KG1 (cell line): ENCODE measurements at places on chromosomes 2 and 18.

GRCh38 chr2:3293221-3293620 lies 84.4 kb downstream of the EIPR1 start:
- no peak for DNase-seq

DNA sequence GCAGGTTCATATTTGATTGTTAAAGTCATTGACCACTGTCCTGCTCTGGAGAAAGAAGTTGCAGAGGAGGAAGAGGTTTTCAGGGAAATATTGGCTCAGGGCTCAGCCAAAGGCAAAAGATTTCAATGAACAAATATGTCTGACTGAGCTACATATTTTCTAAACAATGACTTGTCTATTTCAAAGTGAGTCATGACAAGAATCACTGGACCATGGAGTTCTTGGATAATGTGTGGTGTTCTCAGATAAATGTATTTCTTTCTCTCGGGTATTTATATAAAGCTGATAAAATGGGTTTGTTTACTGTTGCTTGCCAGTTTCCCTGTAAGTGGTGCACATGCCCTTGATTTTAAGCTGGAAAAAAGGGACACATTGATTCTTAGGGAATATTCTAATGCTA lies 34.3 kb upstream of the RMP24 start:
- DNase-seq, result no peak

DNA sequence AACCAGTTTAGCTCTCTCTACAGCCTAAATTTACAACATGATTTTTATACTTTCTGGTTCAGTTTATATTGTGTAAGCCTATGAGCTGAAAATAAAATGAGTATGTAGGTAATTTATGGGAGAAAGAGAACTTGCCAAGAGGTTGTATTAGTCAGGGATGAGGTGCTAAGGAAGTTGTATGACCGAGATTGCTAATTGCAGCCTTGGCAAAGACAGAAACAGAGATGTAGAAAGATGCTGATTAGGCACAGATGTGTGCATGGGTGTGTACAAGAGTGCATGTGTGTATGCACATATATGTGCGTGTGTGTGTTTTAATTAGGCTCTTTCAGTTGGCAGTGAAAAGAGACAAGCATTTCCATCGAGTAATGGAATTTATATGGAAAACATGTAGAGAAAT lies 213.9 kb downstream of the FBXO15 start:
- DNase-seq, result no peak

- DNase-seq, result no peak
Measured at GRCh38 chr2:15058015-15058720, 425.7 kb downstream of the LRATD1 start.

GRCh38 chr2:20381457-20381856 lies 30.8 kb upstream of the PUM2 start:
- DNase-seq, result no peak

DNA sequence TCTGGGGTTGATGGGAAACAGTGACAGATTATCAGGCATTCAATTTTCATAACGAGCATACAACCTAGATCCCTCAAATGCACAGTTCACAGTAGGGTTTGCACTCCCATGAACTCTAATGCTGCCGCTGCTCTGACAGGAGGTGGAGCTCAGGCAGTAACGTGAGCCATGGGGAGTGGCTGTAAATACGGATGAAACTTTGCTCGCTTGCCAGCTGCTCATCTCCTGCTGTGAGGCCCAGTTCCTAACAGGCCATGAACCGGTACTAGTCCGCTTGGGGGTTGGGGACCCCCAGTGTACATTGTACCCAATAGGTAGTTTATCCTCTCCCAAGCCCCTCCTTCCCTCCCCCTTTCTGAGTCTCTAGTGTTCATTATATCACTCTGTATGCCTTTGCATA lies 94.6 kb downstream of the PTH2R start:
- no peak for DNase-seq

DNA sequence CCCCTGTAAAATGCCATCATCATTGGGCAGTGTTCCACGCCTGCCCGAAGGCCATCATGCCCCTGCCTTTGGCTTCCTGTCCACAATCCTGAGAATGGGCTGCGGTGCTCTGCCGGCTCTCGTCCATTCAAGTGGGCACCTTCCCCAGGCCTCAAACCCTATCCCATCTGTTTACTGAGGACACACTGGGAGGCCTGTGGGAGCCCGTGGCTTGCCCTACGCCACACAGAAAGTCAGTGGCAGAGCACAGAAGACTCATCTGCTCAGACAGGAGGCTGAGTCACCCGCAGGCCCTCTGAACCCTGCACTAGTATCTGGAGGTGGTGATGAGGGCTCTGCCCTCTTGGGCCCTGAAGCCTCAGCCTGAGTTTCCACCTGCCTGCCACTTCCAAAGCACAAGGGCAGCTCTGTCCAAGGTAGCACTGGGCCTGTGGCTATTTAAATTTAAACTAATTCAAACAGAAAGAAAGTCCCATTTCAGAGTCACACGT lies 19.1 kb upstream of the ANKRD53 start:
- no peak for DNase-seq

DNA sequence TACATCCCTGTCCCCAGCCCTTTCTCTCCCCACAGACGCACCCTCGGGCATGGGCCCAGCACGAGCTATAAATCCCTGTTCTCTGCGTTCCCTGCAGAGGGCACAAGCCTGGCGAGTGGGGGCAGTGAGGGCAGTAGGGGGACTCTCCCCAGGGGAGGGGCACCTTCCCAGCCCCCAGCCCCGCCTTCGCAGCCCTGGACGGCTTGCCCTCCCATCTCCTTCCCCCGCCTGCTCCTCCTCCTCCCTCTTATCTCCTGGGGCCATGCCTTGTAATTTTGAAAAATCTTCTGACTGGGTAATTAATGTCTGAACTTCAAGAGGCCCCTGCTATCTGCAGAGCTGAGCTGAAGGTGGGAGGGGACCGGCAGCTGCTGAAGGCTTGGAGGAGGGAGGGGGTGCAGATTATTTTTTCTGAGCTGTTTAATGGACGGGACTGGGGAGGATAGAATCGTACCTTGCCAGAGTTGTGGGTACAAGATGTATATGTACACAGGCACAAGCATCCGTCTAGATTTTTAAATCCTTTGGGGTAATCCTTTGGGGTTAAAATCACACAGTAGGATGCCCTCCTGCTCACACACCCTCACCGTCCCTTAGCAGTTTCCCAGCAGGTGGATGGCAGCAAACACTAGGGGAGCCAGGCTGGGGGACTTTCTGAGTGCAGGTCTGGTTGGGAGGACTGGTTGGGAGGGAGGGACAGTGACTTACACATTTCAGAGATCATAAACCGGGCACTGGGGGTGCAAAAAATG lies 121.9 kb downstream of the SMAD7 start:
- no peak for DNase-seq

DNA sequence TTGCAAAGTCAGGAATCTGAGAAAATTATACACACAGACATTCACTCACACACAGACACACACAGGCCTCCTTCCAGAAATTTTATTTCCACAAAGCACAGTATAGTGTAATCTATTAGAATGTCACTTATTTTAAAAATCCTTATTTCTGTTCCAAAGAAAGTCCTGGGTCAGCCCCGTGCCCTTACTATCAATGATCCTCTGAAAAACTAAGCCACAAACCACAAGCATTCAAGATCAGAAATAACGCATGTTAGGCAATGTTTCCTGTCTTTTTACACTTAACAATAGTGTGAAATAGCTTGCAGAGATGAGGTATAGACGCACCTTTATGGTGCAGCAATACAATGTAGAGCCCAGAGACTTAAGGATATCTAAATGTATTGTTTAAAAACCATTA lies 25.8 kb downstream of the TBC1D8 start:
- no peak for DNase-seq

- DNase-seq, result no peak
Measured at GRCh38 chr2:98515250-98515991, 70.8 kb downstream of the INPP4A start.

DNA sequence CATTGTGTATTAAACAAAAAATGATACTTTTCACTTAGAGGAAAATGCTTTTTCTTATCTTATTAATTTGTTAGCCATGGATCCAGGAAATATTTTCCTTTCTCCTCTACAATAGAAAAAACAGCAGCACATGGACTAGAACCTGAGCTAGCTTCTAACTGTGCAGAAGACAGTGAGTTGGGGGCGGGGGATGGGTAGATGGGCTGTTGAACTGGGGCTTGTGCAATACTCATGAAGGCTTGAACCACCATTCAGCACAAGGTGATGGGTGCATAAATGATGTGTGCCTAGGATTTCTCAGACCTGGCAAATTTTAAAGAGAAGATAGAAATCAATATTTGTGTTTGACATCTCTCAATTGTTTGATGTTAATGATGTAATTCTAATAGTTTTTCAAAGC lies 42.0 kb downstream of the COL5A2 start:
- DNase-seq, result no peak

DNA sequence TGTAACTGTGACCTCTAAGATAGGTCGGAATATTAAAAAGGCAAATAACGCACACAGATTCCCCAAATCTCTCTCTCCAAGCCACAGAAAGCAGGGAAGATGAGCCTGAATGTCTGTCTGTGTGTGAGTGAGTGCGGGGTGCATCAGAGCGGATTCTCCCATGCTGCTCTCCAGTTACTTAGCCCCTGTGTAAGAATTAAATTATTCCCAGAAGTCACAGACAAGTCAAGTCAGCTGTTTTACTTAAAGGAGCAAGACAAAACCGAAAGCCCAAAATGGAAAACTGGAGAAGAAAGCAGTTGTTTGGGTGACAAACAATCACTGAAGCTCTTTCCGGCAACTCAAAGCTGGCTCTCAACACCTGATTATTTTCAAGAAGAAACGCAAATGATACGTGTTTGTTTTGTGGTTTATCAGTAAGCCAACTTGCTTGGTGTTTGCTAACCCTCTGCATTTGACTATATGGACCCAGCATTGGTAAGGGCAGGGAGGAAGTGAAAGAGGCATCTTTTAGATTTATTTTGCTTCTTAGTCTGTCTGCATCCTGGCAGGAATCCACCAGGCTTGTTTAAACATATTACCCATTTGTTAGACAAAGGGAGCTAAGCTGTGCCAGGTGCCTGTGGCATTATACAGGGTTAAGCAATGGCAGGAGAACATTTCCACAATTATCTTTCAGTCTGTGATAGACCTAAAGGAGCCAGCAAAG lies 121.5 kb upstream of the CREB1 start:
- DNase-seq, result no peak

DNA sequence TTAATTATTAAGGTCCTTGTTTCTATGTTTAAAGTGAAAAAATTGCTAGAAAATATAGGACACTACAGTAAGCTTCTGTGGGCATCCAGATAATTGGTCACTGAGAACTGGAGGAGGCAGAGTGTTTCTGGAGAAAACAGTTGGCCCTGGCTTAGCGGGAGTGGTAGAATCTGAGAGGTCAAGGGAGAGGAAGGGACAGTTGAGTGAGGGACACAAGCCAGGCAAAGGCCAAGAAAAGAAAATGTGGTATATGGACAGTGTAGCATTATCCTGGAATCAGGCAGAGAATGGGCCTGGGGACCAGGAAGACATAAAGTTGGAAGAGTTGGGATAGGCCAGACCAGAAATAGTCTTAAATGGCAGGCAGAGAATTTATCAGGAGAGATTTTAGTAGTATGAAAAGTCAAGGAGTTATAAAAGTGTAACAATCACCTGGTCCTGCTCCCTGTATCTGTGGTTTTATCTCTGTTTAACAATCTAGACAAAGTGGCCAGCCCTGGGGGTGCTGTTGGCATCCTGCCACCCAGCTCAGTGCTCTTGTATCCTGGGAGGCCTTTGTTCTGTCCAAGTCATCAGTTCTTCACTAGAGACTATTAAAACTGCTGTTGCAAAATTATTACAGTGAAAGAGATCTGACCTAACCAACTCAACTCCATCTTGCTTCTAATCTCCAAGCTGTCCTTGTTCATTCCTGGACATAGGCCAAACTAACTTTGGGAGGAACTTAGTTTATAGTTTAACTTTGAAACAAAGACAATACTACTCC lies 15.4 kb upstream of the MSGN1 start:
- DNase-seq, result no peak

DNA sequence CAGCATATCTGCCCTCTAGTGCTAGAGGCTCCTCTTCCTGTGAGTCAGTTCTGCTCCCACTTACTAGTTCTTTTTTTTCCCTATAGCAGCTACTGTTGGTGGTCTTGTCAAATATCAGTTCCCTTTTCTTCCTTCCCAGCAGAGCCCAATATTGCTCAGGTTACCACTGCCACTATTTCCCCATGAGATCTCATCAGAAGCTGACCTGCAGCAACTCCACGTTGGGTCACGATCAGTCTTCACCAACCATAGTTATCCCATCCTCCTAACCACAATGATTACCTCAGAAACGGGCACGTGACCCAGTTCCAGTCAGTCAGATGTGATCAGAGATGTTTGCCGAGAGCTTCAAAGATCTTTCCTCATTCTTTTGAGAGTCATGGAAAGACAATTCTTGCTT lies 59.7 kb upstream of the CAPN13 start:
- peak; percentile 13 for DNase-seq

GRCh38 chr18:23875966-23876895 lies 138.3 kb upstream of the TTC39C start:
- no peak for DNase-seq

DNA sequence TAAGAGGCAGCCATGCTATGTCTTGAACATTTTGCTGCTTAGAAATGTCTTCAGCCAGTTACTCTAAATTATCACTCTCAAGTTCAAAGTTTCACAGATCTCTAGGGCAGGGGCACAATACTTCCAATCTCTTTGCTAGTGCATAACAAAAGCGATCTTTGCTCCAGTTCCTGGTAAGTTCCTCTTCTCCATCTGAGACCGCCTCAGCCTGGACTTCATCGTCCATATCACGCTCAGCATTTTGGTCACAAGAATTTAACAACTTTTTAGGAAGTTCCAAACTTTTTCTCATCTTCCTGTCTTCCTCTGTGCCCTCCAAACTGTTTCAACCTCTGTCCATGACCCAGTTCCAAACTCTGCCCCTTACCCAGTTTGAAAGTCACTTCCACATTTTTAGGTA lies 8.8 kb upstream of the SLC35F5 start:
- DNase-seq, result no peak

GRCh38 chr18:74534150-74534969 lies at the start of gene CNDP1:
CNDP1 (plus strand) TSS chr18:74534500; CDS start chr18:74534668, 168 bp downstream.
- DNase-seq, result no peak
